Stimulated activated CD4-positive, alpha-beta T cell treated with anti-CD3 and anti-CD28 coated beads, Interleukin-2, amount 100 ng/mL, for 4 hours (primary cell): ENCODE measurements at places on chromosomes 3 and 15.
A peak's percentile ranks its signal among the peaks of the same experiment; 100 is the strongest.

GRCh38 chr3:18527691-18528090 is 102.6 kb upstream of the SATB1 start:
- no peak for DNase-seq

DNA sequence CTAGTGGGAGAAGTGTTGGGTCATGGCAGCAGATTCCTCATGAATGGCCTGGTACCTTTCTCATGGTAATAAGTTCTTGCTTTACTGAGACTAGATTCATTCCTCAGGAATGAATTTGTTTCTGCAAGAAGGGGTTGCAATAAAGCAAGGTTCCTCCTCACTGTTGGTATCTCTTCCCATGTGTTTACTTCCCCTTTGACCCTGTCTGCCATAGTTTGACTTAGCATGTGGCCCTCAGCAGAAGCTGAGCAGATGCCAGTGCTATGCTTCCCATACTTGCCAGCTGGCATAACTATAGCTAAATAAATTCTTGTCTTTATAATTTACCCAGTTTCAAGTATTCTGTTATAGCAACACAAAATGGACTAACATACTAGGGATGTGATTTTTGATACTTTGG is 163.6 kb upstream of the COL8A1 start:
- no peak for DNase-seq

- DNase-seq, result no peak
Observed at GRCh38 chr3:9291821-9292410, 42.5 kb upstream of the SRGAP3 start.

DNA sequence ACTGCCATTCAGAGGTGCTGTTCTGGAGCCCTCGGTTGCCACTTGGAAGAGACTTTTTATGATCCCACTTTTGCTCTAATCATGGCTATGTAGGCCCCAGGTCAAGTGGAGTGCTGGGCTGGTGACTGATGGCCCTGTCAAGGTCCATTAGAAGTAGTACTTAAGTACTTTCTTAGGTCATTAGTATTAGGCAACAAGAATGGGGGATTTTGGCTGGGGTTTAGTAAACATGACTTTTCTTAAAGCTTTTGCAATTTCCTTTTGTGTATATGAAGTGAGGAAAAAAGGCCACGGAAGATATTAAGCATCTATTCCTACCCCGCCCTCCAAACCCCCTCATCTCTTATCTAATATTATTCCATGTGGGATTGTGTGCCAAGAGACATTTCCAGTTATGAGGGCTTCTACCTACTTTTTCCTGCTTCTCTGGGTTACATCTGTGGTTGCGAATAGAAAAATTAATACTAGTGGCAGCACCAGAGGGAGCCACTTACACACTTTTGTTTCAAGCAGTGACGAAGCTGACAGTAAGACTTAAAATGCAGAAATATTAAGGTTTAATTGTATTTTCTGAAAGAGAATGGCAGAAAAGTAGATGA is 13.9 kb downstream of the NLGN1 start:
- DNase-seq, result no peak

- DNase-seq, result no peak
Observed at GRCh38 chr15:85889956-85890619, 95.4 kb upstream of the KLHL25 start.

- DNase-seq, result no peak
Observed at GRCh38 chr3:172258624-172259023, 189.6 kb downstream of the GHSR start.

- peak; percentile 24 for DNase-seq
Observed at GRCh38 chr3:71488391-71488809, 95.1 kb downstream of the FOXP1 start.

GRCh38 chr3:53675022-53675697 is 171.1 kb downstream of the CHDH start:
- DNase-seq, result no peak
